ENCODE measurements at places on chromosomes 11 and 22.
A peak's percentile ranks its signal among the peaks of the same experiment; 100 is the strongest.

DNA sequence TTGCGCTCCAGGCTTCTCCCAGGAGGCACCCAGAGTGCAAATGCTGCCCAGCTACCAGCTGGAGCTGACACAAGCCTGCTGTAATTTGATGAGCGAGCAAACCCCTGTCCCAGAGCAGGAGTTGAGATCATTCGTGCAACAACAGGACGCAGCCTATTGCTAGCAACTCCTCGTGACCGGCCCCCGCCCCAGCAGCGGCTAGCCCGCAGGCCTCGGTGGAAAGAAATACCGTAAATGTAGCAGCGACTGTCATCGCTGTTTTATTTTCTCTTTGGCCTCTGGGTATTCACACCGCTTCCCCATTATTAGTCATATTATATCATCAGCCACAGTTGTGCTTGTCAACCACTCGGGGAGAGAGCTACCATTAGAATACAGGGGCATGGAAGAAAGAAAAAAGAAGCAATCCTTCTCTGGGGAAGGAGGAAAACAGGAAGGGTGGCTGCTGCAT, 59.2 kb upstream of the ATXN10 start:
- DNase-seq, result peak; percentile 90

GRCh38 chr22:30891443-30891755, 77.2 kb downstream of the MORC2 start:
- no peak for DNase-seq

DNA sequence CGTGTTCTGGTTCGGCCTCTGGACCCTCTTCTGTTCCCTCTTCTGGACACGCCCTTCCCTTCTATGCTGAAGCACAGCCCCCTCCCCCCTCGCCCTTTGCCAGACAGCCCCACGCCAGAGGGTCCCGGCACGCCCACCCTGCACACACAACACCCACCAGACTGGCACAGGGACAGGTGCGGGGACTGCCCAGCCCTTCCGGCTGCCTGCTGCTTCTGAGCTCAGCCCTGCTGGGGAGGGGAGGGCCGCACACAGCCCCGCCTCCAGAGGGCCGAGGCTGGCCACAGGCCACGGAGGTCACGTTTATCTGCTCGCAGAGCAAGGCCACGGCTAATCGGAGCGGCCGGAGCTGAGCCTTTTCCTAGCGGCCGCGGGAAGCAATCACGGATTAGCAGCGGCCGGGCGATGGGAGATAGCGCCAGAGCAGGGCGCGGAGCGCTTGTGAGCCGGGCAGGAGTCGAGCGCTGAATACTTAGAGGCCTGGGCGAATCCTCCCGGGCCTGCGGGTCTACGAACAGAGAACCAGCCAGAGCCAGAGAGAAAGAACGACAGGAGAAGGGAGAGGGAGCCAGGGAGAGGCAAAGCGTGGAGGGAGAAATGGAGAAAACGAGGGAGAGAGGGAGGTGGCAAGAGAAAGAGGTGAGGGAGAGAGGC, 21.5 kb downstream of the OTUB1 start:
- DNase-seq, result peak; percentile 61

- no peak for DNase-seq
Measured at GRCh38 chr11:34836958-34837856, 79.0 kb downstream of the APIP start.

DNA sequence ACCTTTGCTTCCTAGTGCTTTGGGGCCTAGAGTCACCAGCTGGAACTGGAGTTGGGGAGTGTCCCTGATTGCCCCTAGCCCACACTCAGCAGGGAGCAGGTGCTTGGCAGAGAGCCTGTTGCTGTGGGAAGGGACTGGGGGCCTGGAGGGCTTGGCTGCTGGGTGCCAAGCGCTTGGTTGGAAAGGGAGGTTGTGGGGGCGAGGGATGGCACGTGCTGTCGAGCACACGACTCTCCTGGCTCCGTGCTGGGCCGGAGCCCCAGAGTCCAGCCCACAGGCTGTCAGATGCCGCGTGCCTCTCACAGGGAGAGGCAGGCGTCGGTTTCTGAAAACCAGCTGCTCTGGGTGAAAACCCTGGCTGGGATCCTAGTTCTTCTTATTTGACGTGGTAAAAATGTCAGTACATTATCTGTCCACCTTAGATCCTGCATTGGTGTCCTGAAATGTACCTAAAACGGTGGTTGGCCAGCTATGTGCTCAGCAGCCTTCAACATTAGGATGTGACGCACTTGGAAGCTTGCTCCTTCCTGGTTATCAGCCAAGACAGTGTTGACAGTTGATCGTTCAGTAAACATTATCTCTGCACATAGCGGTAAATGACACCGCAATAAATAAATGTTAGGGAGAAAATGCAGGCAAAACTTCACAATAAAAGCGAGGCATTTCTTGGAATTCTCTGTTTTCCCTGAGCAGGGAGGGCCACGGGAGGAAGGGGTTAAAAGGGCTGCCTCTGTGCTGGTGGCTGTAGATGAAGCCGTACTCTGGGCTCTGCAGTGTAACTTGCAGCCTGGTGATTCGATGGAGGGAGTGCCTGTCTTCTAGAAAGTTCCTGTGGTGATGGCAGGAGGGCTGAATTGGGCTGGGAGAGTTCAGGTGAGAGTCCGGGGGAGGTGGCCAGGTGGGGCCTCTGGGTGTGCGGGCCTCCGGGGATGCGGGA, 29.2 kb downstream of the GRAMD4 start:
- DNase-seq, result no peak

- DNase-seq, result no peak
Measured at GRCh38 chr11:12069066-12069676, 41.2 kb upstream of the MICAL2 start.

- peak; percentile 65 for DNase-seq
Measured at GRCh38 chr22:22431271-22432220, 77.0 kb downstream of the ZNF280B start.

- no peak for DNase-seq
Measured at GRCh38 chr22:49886346-49887063, 31.7 kb downstream of the ALG12 start.

GRCh38 chr11:64409707-64410403, 50.9 kb downstream of the RPS6KA4 start:
- no peak for DNase-seq

Data from ELR (cell line).